ENCODE measurements at places on chromosomes 2 and 18.

- DNase-seq = no peak
These were observed 430.2 kb downstream of the GALR1 start for GRCh38 chr18:77679869-77680268.

DNA sequence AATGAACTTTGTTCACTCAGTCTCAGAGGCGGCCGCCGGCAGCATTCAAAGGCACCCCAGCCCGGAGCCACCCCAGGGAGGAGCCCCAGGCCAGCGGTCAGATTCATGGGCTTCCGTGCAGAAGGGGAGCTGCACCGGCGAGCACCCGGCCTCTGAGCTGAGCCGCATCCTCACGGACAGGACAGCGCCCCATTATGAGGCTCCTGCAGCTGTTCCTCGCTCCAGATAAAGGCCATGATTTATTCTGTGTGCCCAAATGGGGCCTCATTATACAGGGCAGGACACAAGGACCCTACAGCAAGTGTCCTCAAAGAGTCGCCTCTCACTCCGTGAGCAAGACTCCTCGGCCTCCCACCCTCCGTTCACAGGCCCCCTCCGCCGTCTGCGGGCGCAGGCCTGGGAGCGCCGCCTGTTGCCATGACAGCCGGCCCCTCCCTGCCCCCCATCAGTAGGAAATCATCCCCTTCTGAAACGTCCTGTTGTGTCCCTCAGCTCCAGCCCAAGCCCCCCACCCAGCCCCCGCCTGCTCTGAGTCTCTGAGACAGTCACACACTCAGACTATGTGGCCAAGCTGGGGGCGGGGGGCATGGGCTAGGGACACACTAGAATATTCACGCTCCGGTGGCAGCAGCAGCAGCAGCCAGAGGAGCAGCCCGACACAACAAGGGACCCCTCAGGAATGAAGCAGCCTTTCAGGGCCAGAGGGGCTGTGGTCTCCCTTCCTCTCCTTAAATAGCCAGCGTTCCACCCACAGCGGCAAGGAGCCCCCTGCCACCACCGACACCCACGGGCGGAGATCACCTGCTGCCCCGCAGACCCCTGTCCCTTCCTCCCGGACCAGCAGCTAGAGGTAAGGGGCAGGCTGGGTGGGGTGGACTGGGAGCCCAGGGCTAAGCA, at the start of gene GPR17:
Gene GPR17, plus strand, starts transcription at position 759 of the 897 bp plus-strand sequence. CDS start 4,583 bp downstream, outside the sequence.
- DNase-seq = no peak

DNA sequence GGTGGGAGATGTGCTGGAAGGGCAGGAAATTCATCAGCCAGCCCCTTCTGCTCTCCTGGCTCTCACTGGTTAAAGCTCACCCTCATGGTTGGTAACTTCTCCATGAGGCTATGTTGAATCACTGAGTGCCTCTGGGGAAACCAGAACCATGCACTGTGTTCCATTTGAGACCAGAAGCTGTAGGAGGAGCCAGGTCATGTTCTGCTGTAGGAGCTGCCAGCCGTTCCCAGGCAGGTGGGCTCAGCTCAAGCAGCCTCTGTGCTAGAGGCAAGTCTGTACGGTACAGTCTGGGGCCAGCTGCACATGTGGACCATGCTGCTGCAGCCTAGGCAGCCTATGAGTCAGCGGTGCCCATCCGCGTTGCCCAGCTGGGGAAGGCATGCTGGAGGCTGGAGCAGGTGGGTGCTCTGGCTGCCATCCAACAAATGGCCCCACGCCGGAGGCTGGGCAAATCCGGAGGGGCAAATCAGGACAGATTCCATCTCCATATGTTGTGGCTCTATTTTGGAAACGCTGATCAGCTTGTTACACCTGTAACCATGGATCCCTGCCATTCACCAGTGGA, 22.0 kb upstream of the KCNF1 start:
- DNase-seq = no peak

- no peak for DNase-seq
These were observed 75.2 kb downstream of the ACVR1 start for GRCh38 chr2:157800838-157801495.

DNA sequence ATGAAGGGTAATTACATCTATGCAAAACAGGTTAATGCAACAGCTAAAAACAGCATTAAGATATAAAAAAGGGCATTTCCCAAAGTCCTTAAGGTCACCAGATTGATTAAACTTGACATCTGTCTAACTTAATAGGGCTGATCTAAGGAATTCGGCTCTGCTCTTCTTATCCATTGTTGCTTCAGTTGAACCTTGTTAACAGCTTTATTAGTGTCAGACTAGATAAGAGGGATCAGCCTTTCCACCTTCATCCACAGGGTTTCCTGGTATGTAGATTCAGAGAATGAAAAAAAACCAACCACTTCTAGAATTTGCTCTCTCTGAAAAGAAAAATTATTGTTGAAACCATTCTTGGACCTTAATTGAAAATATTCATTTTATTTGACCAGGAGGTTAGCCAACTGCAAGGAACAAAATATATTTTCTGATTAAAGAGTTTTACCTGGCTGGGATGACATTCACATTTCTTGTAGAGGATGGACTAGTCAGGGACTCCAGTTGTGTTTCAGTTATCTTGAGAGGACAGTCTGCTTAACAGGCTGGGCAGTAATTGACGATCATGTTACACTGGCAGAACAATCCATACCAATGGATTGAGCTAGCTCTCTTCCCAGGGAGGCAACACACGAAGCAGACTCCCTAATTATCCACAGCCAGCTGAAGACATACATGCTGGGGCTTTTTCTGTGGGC, 357.4 kb upstream of the ACVR2A start:
- DNase-seq = no peak

- no peak for DNase-seq
These were observed 169.4 kb downstream of the MEIS1 start for GRCh38 chr2:66604326-66604725.

DNA sequence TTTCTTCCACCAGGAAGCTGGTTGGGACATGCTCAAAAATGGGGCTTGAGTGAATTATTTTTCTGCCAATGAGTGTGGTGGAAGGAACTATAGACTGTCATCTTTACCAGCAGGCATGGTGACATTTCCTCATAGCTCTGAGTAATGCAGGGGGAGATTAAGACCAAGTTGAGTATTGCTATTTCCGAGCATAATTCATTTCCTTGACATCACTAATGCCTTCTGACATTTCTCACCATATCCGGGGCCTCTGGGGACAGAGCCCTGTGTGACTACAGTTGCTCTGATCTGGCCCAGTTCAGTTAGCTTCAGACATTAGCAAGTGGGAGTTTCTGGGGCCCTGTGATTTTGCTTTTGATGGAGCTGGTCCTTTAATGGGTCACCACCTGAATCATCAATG, 410.4 kb downstream of the MEIS1 start:
- no peak for DNase-seq

GRCh38 chr2:29361231-29361630, 246.0 kb downstream of the CLIP4 start:
- DNase-seq = peak; percentile 11

DNA sequence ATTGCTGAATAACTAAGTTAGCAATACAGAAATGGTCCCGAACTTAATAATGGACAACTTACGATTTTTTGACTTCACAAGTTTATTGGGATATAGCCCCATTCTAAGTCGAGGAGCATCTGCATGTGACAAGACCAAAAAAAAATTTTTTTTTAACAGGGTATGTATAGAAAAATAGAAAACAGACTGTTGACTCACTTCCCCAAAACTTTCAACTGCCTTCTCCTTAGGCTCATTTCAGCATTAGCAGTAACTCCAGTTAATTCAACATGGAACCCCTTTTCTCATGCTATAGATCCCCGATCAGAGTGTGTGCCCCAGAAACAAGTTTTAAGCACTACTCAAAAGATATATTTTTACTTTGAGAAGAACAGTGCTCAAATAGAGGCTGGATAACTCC, 5.4 kb downstream of the CD302 start:
- DNase-seq = no peak

DNA sequence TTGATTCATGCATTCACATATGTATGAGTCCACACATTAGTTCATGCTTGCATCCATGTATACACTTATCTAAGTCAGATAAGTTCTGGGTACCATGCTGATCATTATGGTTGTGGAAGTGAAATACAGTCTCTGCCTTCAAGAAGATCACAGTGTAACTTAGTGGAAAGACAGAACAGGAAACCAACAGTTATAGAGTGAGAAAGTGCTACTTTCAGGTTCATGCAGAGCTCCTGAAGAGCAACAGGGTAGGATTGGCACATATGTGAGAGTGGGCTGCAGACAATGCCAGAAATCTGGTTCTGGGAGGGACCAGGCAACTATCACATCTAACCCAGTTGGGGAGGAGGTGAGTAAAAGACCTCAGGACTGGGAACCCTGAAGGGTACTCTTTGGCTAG, 35.4 kb upstream of the PGAP1 start:
- no peak for DNase-seq

- no peak for DNase-seq
These were observed 98.2 kb upstream of the STK39 start for GRCh38 chr2:168345601-168346000.

GRCh38 chr2:114714313-114714712, 271.9 kb downstream of the DPP10 start:
- no peak for DNase-seq

DNA sequence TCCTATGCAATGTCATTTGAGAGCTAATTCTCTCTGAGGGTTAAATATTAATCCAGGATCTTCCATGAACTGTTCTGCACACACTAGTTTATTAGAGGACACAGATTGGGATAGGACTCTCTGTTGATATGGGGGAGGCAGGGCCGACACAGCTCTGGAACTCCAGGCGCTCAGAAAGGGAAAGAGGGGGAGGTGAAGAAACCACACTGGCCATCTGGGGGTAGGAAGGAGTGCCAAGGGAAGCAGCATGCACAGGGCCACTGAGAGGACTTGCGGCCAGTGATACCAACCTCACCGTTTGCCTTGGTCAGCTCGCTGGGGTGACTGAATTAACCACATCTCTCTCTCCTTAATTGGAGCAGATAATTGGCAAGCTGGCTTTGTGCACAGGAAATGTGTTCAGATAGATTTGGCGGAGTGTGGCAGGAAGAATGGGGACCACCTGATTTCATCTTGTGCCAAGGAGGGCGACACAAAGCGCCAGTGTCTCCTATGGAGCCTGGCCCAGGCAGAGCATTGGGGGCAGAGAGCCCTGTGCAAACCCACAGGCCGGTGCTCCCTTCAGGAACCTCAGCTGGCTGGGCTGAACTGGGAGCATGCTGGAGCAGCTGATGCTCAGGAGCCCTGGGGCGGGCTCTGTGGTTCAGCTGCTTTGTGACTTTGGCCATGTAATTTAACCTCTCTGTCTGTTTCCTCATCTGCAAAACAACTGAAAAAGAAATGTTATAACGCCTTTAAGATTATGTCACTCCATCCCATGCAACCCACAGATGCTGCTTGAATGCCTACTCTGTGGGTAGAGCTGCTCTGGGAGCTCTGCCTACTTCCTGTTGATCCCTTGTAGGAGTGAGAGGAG, 114.7 kb upstream of the STON1 start:
- DNase-seq = no peak

GRCh38 chr2:204898928-204899640, 353.8 kb downstream of the PARD3B start:
- no peak for DNase-seq

- no peak for DNase-seq
These were observed 48.0 kb upstream of the ATP6V1B1 start for GRCh38 chr2:70887550-70888246.

DNA sequence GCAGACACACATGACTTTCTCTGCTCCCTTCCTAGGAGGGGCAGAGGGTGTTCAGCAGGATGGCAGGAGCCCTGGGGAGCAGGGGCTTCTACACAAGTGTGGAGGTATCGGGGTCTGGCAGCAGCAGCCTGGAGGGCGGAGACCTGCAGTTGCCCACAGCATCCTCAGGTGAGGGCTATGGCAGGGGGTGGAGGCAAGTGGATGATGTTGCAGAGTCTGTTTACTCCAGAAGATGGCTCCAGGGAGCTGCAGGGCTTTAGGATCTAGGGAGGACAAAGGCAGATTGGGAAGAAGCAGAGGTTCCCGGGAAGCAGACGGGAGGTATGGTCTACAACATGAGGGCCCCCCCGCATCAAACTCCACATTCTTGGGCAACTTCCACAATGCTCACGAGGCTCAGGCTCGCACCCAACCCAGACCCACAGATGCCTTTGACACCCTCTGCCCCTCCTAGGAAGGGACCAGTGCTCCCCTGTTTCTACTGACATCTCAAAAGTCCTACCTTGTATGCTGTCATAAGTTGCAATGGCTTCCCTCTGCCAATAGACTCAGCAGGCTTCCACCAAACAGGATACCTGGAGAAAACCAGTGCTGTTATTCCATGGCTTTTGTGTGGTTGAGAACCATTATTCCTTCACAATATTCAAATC, 12.0 kb upstream of the ATP6V1C2 start:
- DNase-seq = no peak

GRCh38 chr2:215883799-215884198, 129.6 kb downstream of the MREG start:
- no peak for DNase-seq

GRCh38 chr2:99688699-99689098, 198.9 kb upstream of the REV1 start:
- no peak for DNase-seq

GRCh38 chr2:183060571-183061231, 17.8 kb upstream of the DUSP19 start:
- no peak for DNase-seq

- no peak for DNase-seq
These were observed 28.3 kb downstream of the SCTR start for GRCh38 chr2:119495948-119496347.

DNA sequence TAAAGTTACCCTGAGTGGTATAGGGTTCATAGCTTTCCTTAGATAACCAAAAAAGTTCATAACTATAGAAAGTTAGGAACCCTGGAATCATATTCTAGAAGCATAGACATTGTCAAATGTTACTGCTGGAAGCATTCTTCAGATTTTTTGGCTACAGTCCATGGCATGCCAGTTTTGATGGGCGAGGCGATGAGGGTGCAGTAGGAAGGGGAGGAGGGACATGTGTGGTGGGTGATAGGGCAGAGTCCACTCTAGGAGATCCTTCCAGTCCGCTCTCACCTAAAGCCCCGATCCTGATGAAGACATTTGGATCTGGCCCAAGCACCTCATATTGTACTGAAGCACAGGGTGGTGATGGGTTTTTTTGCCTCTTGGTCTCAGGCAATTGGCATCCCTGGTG, 91.8 kb downstream of the HRH4 start:
- no peak for DNase-seq

DNA sequence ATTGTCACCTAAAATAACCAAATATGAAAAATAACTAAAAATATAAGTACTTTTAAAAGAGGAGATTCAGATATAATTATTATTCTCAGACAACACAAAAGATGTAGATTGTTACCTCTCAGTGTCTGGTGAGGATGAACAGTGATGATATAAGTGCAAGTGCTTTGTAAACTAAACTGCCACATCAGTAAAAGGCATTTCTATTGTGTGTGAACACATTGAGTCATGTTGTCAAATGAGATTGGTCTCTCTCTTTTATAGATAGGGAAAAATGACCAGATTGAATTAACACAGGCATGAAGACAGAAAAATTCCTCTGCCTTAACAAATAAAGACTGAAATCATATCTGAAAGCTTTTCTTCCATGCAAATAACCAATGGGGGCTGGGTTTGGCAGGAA, 182.4 kb upstream of the TMEFF2 start:
- no peak for DNase-seq

GRCh38 chr2:221095356-221095755, 476.7 kb downstream of the EPHA4 start:
- DNase-seq = no peak

All from hindlimb muscle (tissue), 1 donor.